ENCODE measurements at places on chromosomes 11 and 22.

GRCh38 chr11:126127284-126127845 is 64.7 kb upstream of the CDON start:
- DNase-seq = no peak

DNA sequence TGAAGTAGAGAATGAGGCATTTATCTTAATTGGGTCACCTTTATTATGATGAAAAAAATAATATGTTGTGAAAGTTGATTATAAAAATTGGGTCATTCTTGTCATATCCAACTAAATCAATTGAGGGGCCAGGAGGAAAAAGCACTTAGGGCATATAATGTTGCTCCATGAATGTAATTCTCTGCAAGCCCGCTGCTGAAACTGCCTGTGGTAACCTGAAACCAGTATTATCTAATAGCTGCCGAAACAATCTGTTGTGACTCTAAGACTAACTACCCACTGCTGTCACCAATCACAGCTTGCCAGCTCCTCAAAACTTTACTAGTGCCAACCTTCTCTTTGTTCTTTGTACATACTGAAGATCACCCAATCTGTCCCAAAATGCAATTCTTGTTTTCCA is 115.8 kb downstream of the ATG16L2 start:
- DNase-seq = no peak

- no peak for DNase-seq
Observed at GRCh38 chr11:60195923-60196368, 13.1 kb upstream of the MS4A6A start.

- no peak for DNase-seq
Observed at GRCh38 chr22:27676545-27677213, 124.9 kb downstream of the MN1 start.

DNA sequence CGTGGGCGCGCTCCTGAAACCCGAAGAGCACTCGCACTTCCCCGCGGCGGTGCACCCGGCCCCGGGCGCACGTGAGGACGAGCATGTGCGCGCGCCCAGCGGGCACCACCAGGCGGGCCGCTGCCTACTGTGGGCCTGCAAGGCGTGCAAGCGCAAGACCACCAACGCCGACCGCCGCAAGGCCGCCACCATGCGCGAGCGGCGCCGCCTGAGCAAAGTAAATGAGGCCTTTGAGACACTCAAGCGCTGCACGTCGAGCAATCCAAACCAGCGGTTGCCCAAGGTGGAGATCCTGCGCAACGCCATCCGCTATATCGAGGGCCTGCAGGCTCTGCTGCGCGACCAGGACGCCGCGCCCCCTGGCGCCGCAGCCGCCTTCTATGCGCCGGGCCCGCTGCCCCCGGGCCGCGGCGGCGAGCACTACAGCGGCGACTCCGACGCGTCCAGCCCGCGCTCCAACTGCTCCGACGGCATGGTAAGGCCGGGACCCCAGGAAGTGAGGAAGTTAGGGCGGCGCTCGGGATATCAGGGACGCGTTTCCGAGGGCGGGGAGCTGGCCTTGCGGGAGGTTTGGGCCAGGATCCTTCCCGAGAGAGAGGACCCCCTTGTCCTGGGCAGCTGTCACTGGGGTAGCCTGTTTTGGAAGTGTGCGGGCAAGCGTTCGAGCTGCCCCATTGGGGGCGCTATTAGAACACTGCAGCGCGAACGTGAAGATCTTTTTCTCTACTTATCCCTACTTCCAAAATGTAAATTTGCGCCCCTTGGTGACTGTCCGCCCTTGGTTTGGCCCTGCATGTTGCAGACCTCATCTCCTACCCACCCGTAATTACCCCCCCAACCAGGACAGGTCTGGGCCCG is 796 bp downstream of the MYOD1 start:
- DNase-seq = no peak

DNA sequence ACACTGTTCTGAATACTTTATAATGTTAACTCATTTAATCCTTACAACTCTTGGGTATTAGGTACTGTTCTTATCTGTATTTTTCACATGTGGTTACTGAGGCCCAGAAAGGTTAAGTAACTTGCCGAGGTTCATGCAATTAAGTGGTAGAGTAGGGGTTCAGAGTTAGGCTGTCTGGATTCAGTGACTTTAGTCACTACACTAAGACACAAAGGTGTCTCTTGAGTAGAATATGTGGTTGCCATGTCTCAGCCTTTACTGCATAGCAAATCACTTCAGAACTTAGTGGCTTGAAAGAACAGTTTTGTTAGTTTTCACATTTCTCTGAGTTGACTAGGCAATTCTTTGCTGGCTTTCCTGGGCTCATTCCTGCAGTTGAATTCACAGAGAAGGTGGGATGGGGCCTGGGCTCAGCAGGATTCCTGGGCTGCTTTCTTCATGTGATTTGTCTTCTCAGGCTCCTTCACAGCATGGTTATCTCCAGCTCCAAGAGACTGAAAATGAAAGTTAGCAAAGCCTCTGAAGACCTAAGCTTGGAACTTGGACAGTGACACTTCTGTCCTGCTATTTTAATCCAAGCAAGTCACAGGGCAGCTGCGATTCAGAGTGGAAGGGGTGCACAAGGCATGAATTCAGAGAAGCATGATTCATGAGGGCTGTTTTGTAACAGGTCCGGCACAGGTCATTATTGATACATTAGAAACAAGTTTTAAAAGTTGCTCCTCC is 68.3 kb downstream of the SPECC1L start:
- DNase-seq = no peak

Data from substantia nigra (tissue), 51 donors.